ENCODE measurements at places on chromosomes 6 and 20.
A peak's percentile ranks its signal among the peaks of the same experiment; 100 is the strongest.

GRCh38 chr6:37104824-37105147 is 65.2 kb upstream of the PIM1 start:
- DNase-seq = no peak

DNA sequence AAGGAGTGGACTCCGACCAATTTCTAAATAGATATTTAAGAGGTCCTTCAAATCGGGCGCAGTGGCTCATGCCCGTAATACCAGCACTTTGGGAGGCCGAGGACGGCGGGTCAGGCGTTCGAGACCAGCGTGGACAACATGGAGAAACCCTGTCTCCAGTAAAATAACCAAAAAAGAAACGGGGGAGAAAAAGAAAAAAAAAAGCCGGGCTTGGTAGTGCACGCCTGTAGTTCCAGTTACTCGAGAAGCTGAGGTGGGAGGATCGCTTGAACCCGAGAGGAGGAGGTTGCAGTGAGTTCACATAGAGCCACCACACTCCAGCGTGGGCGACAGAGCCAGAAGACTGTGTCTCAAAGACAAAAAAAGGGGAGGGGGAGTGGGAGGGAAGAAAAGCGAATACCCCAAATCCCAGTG is 53.3 kb upstream of the HFE start:
- no peak for DNase-seq

- DNase-seq = no peak
Observed at GRCh38 chr6:142822842-142823241, 122.1 kb downstream of the HIVEP2 start.

DNA sequence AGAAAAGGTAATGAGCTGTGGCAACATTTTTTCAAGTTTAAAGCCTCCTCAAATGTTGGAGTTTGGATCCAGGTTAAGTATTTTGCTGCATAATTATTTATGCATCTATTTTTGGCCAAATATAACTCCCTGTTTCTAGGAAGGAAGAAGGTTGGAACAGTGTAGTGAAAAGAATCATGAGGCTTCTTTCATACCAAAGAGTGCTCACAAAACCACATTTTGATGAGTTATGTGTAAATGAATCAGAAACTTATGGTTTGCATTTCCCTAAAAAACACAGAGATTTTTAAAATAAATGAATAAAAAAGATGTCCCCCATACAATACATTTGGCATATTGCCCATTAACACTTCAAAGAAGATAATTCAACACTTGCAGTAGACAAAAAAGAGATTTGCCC is 246.9 kb upstream of the PRDM1 start:
- no peak for DNase-seq

GRCh38 chr6:56399250-56399671 is 151.9 kb upstream of the COL21A1 start:
- DNase-seq = no peak

DNA sequence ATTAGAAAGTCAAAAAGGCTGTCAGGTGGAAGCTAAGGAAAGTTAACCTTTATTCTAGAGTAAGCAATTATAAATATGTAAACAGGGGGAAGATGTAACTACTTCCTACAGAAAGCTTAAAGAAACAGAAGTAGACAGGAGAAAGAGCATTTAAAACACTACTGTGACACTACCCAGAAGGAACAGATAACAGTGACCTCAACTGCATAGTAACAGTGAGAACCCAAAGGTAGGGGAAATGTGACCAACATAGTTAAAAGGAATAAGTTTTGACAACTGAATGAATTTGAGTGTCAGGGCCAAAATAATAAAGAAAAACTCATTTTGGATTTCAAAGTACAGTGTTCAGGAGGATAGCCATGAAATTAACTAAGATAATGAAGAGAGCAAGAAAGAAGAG is 43.5 kb downstream of the IBTK start:
- no peak for DNase-seq

GRCh38 chr6:18203786-18204185 is 48.6 kb downstream of the KDM1B start:
- no peak for DNase-seq

DNA sequence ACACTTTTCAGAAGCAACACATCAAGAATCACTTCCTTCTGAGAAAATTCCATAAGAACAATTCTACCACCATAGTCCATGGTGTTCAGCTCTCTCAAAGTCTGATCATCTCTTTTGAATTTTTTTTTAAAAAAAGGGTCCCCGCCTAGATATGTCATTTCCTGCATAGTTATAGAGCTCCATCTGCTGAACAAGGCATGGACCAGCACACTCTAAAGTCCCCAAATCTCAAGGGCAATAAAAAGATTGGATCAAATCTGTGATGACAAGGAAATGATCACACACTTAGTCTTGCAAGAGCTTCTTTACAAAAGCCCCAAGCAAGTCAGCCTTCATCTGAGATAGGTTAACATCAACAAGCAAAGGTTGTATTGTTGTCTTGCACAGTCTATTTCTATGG is 100.7 kb upstream of the STMND1 start:
- no peak for DNase-seq

GRCh38 chr6:91293395-91293794 is 706.5 kb upstream of the MAP3K7 start:
- no peak for DNase-seq

- DNase-seq = no peak
Observed at GRCh38 chr6:52749556-52750152, 13.6 kb downstream of the GSTA2 start.

- no peak for DNase-seq
Observed at GRCh38 chr20:22582964-22583772, 1.2 kb downstream of the FOXA2 start.

DNA sequence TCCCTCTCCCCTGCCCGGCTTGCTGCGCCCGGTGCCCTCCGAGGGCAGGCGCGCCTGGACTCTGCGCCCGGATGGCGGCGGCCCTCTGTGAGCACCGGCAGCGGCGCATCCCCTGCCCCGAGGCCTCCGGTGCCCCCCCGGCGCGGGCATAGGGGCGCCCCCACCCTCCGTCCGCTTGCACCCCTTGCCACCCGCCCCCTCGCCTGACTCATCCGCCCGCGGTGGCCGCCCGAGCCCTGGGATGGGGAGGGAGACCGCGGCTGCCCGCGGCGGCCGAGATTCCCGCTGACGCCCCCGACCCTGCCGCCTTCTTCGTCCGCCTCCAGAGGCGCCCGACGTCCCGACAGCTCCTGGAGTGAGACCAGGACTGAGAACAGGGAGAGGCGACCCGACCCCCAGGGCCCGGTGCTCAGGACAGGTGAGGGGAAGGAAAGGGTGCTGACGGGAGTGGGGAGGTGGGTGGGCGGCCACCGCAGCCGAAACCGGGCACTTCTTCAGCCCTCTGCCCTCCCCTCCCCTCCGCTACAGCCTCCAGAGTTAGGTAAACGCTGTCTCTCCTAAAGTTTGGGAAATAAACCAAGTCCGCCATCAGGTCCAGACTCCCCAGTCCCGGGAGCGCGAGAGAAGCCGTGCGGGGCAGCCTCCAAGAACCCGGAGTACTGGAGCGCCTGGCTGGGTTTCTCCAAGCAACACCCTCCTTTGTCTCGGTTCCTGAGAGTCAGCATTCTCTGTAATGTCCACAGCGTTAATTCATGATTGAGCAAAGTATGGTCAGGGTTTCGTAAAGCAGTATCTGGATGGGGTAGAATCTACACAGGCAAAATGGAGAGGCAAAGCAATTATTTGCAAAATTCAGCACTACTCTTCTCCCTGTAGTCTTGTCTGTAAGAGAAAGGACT is 539 bp downstream of the TMEM200A start:
- DNase-seq = no peak

DNA sequence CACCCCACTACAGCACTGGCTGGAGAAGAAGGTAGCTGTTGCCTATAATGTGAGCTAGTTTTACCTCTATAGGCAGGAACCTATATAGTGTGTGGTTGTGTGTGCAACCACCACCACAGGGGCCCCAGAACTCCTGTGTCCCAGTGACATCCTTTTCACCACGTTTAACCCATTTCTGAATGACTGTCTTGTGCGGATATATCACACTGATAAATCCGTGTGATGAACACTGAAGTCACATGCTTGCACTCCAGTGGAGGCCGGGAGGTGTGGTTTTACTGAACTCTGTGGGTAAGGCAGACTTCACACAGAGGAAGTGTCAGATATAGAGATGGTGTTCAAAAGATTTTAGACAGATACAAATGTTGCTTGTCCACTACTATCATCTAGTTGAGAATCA is 32.5 kb downstream of the SDHAF4 start:
- peak; percentile 19 for DNase-seq

- no peak for DNase-seq
Observed at GRCh38 chr20:50992733-50993457, 30.0 kb downstream of the KCNG1 start.

- DNase-seq = no peak
Observed at GRCh38 chr20:38554986-38555385, 26.0 kb upstream of the ADIG start.

DNA sequence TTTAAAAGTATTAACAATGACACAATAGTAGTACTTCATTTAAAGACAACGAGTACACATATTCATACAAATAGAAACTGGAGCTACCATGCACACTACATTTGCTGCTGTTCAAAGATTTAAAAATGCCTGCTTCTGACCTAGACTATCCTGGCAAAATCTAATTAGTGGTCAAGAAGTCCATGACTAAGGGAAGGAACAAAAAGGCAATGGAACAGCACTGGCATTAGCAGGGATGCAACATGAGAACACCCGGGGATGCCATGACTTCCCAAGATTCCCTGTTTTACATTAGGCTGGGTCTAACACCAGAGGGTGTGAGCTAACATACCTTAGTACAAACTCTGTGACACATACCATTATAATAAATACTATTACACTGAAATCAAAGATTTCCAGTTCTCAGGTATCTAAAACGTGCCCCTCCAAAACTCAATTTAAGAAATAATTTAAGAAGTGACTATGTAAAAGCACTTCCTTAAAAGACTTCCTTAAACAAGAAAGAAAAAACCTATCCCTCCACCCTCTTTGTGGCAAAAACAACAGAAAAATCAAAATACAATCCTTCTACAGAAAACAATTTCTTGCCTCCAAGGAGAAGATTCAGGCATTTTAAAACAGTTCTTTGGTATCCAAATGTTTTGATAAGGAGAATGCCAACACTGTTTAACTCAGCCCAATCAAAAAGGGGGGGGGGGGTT is 25.5 kb downstream of the CHD6 start:
- DNase-seq = no peak

- no peak for DNase-seq
Observed at GRCh38 chr6:41199552-41200246, 1.2 kb downstream of the TREML2 start.

DNA sequence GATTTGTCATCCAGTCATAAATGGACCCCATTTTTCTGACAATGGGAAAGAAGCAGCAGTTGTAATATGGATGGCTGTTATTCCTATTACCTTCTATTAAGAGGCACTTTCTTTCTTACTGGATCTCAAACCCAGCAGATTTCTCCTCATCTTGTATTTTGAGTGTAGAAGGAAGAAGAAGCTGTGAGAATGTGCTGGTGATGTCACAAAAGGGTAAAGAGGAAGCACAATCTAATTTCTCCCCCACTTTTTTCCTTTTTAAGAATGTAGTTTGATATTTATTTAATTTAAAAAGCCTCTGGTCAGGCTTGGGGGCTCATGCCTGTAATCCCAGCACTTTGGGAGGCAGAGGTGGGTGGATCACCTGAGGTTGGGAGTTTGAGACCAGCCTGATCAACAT is 100.0 kb upstream of the JARID2 start:
- no peak for DNase-seq
